ENCODE measurements at places on chromosomes 2 and 18. TPM values are rescaled to one million over a fixed set of nuclear protein-coding genes. Genes with fewer than 3 reads are reported as not detected.

Gene BIN1
- 117 TPM for total RNA-seq

Gene CDH19
- total RNA-seq = not detected

Gene BOK
- total RNA-seq = 0.60 TPM

Gene IL36B
- not detected for total RNA-seq

Gene TNFRSF11A
- 3.4 TPM for total RNA-seq

Gene TWIST2
- total RNA-seq = 32.3 TPM

Gene NOSTRIN
- total RNA-seq = 1.6 TPM

Gene DSC2
- not detected for total RNA-seq

Gene SERPINB11
- total RNA-seq = not detected

Gene CRYBA2
- not detected for total RNA-seq

Gene CCDC142
- 12.5 TPM for total RNA-seq

Gene TDRD15
- total RNA-seq = not detected

Gene DNAH7
- 0.40 TPM for total RNA-seq

Gene ALK
- 0.26 TPM for total RNA-seq

Gene C2orf74
- 51.5 TPM for total RNA-seq

Gene MAP3K19
- not detected for total RNA-seq

Gene FOXI3
- total RNA-seq = not detected

Gene DQX1
- not detected for total RNA-seq

Gene CHRNG
- total RNA-seq = not detected

Gene PRSS56
- total RNA-seq = not detected

All from A172 (cell line).